ENCODE measurements at places on chromosomes 1 and 21.

DNA sequence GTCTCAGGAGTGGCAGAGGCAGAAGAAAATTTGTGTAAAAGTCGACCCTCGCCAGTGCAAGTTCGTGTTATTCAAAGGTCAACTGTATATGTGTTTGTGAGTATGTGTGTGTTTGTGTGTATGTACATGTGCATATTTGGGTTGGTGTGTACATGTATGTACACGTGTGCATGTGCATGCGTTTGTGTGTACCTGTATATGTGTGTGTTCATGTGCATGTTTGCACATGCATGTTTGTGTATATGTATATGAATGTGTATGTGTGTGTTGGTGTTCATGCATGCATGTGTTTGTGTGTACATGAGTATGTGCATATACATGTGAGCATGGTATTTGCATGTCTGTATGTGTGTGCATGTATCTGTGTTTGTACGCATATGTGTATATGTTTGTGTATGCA is 21.7 kb upstream of the TENT5C start:
- DNase-seq = no peak
- no peak overlapping the region for H3K4me3 ChIP-seq
- peak overlapping the region; percentile 20 for H3K27ac ChIP-seq
- no peaks in the 10 kb centered on the region for H3K27me3 ChIP-seq
- H3K36me3 ChIP-seq = no peaks in the 10 kb centered on the region
- peaks cover 9% of the 10 kb centered on the region for H3K4me1 ChIP-seq

DNA sequence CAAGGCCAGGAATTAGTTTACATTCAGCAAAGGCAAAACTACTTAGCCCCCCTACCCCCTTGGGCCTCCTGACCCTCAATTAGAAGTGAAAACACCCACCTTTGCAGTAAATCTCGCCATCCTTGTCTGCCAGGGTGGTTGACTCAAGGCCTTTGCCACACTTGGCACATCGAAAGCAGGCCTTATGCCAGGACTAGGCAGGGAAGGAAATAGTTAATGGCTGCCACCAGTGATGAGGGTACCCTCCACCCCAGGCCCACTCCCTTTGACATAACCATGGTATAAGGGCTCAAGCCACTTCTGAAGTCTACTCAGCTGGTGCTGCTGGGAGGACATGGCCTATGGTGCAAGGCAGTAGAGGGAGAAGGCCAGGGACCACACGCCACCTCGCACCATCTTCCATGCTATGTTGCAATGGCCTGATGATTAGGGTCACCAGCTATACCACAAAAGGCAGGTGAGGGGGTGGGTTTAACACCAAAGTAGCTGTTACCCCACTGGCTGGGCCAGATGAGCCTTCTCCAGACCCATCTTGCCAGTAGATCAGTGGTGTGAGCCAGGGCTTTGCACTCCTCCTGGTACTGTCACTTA is 16.3 kb upstream of the PHLDA3 start:
- H3K27me3 ChIP-seq = peaks cover 6% of the 10 kb centered on the region
- H3K36me3 ChIP-seq = no peaks in the 10 kb centered on the region
- no peak for DNase-seq
- H3K4me1 ChIP-seq = peaks cover 13% of the 10 kb centered on the region
- no peak overlapping the region for H3K4me3 ChIP-seq

- no peak overlapping the region for H3K4me3 ChIP-seq
- no peak for DNase-seq
- peaks cover 5% of the 10 kb centered on the region for H3K36me3 ChIP-seq
- H3K4me1 ChIP-seq = peaks cover 3% of the 10 kb centered on the region
- peaks cover 39% of the 10 kb centered on the region for H3K27me3 ChIP-seq
Measured at GRCh38 chr1:152623203-152623844, 421 bp upstream of the LCE3A start.

GRCh38 chr1:10625076-10625475 is 150.3 kb downstream of the PEX14 start:
- H3K4me3 ChIP-seq = no peak overlapping the region
- no peaks in the 10 kb centered on the region for H3K36me3 ChIP-seq
- H3K27me3 ChIP-seq = no peaks in the 10 kb centered on the region
- no peak for DNase-seq
- no peaks in the 10 kb centered on the region for H3K4me1 ChIP-seq

DNA sequence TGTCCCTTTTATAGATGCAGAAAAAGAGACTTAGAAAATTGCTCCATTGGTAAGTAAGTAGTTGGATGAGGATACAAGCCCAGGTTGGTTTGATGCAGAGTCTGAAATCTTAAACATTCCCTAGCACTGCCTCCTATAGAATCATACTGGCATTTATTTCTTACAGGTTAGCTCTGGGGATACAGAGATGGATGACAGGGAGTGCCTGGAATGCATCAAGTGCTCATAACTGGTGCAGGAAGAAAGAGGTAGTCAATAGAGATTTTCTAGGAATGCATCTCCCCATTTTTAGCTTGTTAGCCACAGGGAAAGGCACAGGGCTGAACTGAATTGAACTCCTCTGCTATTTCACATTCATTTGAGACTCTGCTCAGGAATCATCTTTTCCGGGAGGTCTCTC is 269.0 kb upstream of the USP24 start:
- DNase-seq = no peak
- H3K27ac ChIP-seq = no peak overlapping the region
- no peak overlapping the region for H3K4me3 ChIP-seq

- DNase-seq = peak; percentile 62
- no peaks in the 10 kb centered on the region for H3K36me3 ChIP-seq
- H3K4me1 ChIP-seq = peaks cover 46% of the 10 kb centered on the region
- no peaks in the 10 kb centered on the region for H3K27me3 ChIP-seq
- H3K27ac ChIP-seq = peak overlapping the region; percentile 71
Measured at GRCh38 chr1:108079440-108080025, 114.6 kb upstream of the VAV3 start.

- H3K36me3 ChIP-seq = peaks cover 12% of the 10 kb centered on the region
- H3K4me3 ChIP-seq = no peak overlapping the region
- peaks cover 14% of the 10 kb centered on the region for H3K4me1 ChIP-seq
- peaks cover 16% of the 10 kb centered on the region for H3K27me3 ChIP-seq
- no peak overlapping the region for H3K27ac ChIP-seq
Measured at GRCh38 chr21:35386491-35387079, 337.5 kb upstream of the RUNX1 start.

GRCh38 chr1:208556461-208556860 is 312.3 kb upstream of the PLXNA2 start:
- H3K27me3 ChIP-seq = peaks cover 13% of the 10 kb centered on the region
- H3K4me3 ChIP-seq = no peak overlapping the region
- H3K4me1 ChIP-seq = no peaks in the 10 kb centered on the region
- H3K27ac ChIP-seq = no peak overlapping the region
- no peaks in the 10 kb centered on the region for H3K36me3 ChIP-seq

DNA sequence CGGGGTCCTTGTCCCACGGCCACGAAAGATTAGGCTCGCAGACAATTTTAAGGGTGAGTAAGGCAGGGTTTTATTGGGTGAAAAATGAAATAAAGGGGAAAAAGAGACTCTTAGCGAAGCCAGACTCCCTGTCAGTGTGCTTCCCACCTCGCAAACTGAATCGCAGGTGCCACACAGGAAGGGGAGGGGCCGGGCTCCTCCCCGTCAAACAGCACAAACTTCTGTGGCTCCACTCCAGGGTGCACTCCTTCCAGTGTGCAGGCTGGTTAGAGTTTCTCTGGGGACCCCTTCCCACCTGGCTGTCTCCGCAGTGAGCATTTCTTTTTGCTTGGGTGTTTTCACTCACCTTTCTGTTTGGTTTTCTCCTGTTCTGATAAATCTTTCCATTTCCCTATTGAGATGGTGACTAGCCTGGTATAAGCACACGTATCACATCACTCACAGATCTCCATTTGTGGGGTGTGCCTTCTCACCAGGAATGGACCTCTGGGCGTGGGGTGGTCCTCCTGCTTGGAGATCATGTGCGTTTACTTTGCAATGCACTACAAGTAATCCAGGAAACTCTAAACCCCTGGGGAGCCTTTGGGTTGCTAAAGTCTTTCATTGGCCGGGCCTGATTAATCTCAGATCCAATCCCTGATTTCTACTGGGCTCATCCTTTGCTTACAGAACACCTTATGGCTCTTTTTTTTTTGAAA is 37.6 kb upstream of the GALNT2 start:
- H3K27me3 ChIP-seq = peaks cover 10% of the 10 kb centered on the region
- no peak for DNase-seq
- no peak overlapping the region for H3K4me3 ChIP-seq
- H3K27ac ChIP-seq = no peak overlapping the region

GRCh38 chr1:31335007-31335406 is 37.9 kb downstream of the FABP3 start:
- H3K4me1 ChIP-seq = peaks cover 5% of the 10 kb centered on the region
- DNase-seq = no peak
- H3K36me3 ChIP-seq = peaks cover 6% of the 10 kb centered on the region
- H3K4me3 ChIP-seq = no peak overlapping the region
- no peaks in the 10 kb centered on the region for H3K27me3 ChIP-seq

GRCh38 chr1:91752324-91752723 is 133.6 kb downstream of the TGFBR3 start:
- no peak for DNase-seq
- peaks cover 9% of the 10 kb centered on the region for H3K36me3 ChIP-seq
- H3K4me1 ChIP-seq = peaks cover 65% of the 10 kb centered on the region
- H3K4me3 ChIP-seq = peak overlapping the region; percentile 71
- peak overlapping the region; percentile 88 for H3K27ac ChIP-seq

DNA sequence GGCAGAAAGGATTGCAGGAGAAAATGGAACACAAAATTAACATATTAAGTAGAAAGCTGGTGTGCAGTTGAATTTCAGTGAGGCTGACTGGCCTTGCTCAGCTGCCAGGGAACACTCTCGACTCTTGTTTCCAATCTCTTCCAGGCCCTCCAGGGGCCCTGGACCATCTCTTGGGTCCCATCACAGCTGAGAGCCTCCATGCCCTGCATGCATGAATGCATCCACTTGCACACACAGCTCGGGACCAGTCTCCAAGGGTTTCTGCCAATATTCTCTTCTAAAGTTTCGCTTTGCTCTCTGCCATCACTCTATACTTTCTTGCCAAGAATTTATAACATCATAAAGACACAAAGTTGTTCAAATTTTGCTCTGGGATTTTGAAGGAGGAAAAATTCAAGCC is 200.3 kb downstream of the DSCAM start:
- H3K4me3 ChIP-seq = no peak overlapping the region
- no peak for DNase-seq
- no peak overlapping the region for H3K27ac ChIP-seq
- no peaks in the 10 kb centered on the region for H3K36me3 ChIP-seq
- H3K4me1 ChIP-seq = no peaks in the 10 kb centered on the region

DNA sequence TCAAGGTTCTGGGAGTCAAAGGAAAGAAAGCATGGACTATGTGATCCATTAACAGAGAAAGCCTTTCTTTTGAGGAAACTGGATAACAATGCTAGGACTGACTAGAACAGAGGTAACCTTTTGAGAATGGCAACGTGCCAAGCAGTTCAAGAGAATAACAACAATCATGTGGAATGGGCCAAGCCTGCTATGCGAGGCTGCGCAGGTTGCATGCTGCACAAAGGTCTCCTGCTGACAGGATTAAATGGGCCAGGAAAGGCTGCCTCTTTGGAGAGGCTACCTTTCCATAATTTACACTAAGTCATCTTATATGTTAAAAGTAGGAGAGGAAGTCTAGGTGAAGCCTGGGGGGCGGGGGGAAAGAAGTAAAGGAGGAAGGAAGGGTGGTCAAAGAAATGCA is 5.8 kb downstream of the PCNX2 start:
- no peak overlapping the region for H3K4me3 ChIP-seq
- H3K4me1 ChIP-seq = peaks cover 8% of the 10 kb centered on the region
- H3K27ac ChIP-seq = no peak overlapping the region

DNA sequence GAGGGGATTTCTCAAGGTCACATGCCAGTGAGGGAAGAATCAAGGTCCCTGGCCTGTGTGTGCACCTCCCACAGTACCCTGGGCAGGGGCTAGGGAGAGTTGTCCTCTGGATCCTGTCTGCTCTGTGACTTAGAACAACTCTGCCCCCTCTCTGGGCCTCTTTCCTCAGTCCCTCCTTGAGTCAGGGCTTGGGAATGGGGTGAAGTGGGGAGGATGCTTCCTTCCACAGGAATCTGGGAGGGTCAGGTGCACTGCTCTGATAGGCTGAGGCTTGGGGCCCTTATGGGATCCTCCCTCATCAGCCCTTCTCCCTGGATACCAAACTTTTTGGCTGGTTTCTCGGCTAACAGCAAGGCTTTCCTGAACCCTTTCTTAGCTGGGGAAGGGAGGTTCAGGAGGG is 2.5 kb downstream of the TRNP1 start:
- no peak for DNase-seq
- no peak overlapping the region for H3K27ac ChIP-seq
- H3K4me1 ChIP-seq = peaks cover 13% of the 10 kb centered on the region
- H3K36me3 ChIP-seq = no peaks in the 10 kb centered on the region
- peaks cover 29% of the 10 kb centered on the region for H3K27me3 ChIP-seq

DNA sequence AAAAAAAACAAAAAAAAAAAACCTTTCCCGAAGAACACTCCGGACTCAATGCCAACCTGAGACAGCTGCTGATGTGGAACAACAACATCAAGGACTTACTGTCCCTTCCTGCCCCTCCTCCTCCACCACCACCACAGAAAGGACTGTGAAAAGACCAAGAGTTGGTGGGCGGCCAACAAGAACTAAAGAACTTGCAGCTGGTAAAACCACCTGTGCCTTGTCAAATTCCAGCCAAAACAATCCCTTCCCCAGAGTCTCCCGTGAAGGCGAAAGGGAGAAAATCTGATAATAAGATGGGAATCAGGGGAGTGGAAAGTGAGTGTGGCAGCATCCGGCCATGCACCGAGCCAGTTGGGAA is 88.9 kb downstream of the PROX1 start:
- H3K4me1 ChIP-seq = no peaks in the 10 kb centered on the region
- no peak for DNase-seq
- H3K27ac ChIP-seq = no peak overlapping the region
- H3K27me3 ChIP-seq = peaks cover 3% of the 10 kb centered on the region
- no peak overlapping the region for H3K4me3 ChIP-seq

- no peak overlapping the region for H3K4me3 ChIP-seq
- H3K4me1 ChIP-seq = no peaks in the 10 kb centered on the region
- H3K27me3 ChIP-seq = no peaks in the 10 kb centered on the region
- no peak for DNase-seq
- peak overlapping the region; percentile 26 for H3K27ac ChIP-seq
Measured at GRCh38 chr1:231027971-231028370, 12.1 kb downstream of the FAM89A start.

DNA sequence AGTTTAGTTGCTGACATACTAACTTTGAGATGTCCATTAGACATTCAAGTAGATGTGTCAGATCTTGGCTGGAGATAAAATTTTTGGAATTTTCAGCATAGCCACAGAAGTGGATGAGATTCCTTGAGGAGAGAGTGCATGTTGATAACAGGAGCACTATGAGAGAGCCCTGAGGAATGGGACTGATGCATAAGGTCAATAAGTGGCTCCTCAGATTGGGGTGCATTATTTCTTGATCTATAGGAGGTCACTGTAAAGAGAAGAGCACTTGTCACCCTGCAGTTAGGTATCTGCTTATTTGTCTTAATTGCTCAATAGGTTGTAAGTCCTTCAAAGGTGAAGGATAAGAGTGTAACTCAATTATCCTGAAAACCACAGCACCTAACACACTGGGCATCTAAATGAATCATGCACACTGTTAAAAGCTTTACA is 52.0 kb upstream of the TACSTD2 start:
- H3K27ac ChIP-seq = no peak overlapping the region
- H3K36me3 ChIP-seq = no peaks in the 10 kb centered on the region
- H3K27me3 ChIP-seq = peaks cover 14% of the 10 kb centered on the region
- no peaks in the 10 kb centered on the region for H3K4me1 ChIP-seq

GRCh38 chr1:238001818-238002217 is 111.1 kb upstream of the ZP4 start:
- no peaks in the 10 kb centered on the region for H3K4me1 ChIP-seq
- no peak overlapping the region for H3K4me3 ChIP-seq
- H3K27ac ChIP-seq = no peak overlapping the region
- DNase-seq = no peak

- no peak overlapping the region for H3K4me3 ChIP-seq
- DNase-seq = no peak
- H3K27ac ChIP-seq = no peak overlapping the region
Measured at GRCh38 chr1:115717541-115717940, 51.0 kb downstream of the CASQ2 start.

All from natural killer cell treated with Interleukin-12 subunit alpha and Interleukin-12 subunit beta and Interleukin-15 and Interleukin-18, amount 100 ng/mL, for 72 hours (primary cell).